Kidney glomerular epithelial cell (primary cell): ENCODE measurements at places on chromosomes 6 and 20.

DNA sequence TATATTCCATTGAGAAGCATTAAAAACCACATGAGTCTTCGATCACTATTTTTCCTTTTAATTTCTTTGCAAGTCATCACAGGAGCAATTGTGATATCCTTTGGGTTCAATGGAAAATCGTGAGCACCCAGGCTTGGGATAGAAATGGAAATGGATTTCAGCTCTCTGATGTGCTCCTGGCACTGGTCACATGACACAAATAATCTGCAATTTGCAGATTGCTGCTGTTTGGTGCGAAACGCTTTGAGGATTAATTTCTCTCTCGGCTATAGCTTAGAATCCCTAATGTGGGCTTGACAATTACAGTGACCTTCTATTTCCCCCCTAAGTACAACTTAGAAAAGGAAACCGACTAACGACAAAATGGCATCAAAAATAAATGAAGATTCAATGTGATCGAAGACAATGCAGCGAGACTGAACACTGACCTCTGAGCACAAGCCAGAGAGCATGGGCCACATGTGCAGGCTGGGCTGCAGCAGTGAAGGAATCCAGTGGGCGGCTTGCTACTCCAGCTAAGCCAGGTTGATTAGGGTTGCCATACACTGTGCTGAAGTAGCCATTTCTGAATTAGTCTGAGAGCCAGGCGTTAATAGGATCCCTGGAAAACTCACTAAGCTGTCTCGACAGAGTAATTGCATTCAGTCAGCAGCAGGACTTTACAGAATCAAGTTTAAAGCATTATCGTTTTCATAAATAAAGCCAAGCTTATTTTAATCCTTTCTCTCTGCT is 301.8 kb upstream of the AGPAT4 start:
- no peak for DNase-seq

DNA sequence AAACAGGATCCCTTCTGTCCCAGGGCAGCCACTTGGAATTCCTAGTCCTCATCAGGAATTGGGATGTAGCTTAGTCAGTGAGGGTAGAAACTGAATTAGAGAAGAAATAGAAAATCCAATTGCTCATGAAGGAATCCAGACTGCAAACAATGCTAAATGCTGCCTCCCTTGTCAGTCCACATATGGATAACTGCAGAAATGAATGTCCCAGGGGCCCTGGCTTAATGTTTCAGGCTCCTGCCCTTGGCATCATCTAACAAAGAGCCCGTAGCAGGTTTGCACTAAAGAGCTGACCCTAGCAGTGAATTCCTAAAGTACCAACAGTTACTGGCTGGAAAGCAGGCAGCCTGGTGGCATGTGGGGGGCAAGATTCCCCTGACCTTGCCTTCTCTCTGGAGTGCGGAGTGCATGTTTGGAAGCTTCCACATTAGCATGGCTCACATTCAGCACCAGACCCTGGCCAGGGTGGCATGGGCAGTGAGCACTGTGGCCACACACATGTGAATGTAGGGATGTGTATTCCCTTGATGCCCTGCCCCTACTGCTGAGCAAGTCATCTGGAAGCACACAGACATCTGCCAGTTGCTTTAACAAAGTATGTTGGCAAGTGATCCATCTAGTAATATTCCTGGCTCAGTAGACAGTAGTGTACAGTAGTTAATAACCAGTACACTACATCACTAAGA is 394.5 kb downstream of the CDC5L start:
- DNase-seq: no peak

DNA sequence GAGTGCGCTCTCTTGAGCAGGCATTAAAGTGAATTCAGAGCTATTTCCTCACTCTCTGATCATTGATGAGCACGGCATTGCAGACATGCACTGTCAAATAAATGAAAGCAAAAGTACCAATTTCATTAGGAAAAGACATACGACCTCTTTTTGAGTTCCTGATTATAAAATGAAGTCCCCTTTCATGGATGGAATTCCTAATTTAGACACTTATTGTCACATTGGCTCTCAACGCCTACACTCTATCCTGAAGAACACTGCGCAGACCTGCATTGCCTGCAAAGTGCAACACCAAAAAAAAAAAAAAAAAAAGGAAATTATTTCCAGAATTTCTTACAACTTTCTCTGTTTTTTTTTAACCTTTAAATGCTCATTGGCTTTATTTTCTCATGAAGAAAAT is 1.6 kb downstream of the ADGRB3 start:
- no peak for DNase-seq

- no peak for DNase-seq
Observed at GRCh38 chr6:152503546-152503945, 133.6 kb downstream of the SYNE1 start.

GRCh38 chr6:149259753-149260152 is 57.8 kb upstream of the TAB2 start:
- DNase-seq: no peak

DNA sequence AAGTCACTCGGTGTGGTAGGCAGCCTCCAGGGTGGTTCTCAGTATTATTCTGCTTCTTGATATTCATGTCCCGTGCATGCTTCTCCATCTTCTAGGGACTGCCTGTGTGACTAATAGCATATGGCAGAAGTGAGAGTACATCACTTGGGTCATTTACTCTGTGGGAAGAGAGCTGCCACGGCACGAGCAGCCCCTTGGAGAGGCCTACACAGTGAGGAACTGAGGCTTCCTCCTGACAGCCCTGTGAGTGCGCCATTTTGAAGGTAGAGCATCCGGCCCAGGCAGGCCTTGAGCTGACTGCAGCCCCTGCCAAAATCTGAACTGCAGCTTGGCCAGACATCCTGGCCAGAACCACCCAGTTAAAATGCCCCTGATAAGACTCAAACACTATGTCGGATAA is 17.3 kb upstream of the MCUR1 start:
- no peak for DNase-seq

DNA sequence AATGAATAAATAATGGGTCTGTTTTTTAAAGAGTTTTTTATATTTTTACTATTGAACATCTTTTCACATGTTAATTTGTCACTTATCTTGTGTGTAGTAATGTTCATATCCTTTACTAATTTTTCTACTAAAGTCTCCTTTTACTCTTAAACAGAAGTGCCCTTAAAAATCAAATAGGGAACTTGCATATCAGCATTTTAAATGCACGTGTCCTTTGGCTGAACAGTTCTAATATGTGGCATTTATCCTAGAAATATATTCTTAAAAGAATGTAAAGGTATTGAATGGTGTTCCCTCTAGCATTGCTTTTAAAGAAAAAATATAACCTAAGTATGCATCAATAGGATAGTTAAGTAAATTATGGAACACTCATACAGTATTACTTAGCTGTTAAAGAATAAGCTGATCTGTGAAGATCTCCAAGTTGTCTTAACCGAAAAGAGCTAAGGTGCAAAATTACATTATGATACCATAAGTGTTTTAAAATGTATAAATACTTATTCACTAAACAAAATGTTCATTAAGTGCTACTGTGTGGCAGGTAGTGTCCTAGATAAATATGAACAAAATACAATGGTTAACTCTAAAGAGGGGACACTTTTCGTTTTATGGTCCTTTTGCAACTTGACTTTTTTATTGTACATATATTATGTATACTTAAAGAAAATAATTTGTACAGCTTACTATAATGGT is 631 bp upstream of the PGBD1 start:
- DNase-seq: no peak

GRCh38 chr6:80959034-80959433 is 793.4 kb downstream of the TENT5A start:
- DNase-seq: no peak

- DNase-seq: no peak
Observed at GRCh38 chr6:43582911-43583310, 6.9 kb downstream of the POLH start.

DNA sequence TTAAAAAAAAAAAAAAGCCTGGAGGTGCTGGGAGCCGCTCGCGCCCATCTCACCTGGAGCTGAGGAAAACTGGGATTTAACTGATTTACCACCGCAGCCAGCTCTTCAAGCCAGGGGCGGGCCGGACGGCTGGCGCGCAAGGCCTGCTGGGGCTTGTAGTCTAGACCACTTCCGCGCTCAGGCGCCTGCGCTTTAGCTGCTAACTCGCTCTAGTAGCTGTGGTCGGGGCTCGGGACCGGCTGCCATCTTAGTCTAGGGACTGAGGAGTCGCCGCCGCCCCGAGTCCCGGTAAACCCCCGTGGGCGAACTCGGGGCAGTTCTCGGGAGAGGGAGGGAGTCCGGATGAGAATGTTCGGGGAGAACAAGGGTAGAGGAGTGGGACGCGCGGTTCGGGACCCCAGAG is at the start of gene ITCH:
TSS of gene ITCH (plus strand) at position 212 of the 403 bp plus-strand sequence. CDS start 30,539 bp downstream, outside the sequence.
- peak; percentile 93 for DNase-seq

- DNase-seq: no peak
Observed at GRCh38 chr6:37251211-37251780, 6.3 kb upstream of the TBC1D22B start.

DNA sequence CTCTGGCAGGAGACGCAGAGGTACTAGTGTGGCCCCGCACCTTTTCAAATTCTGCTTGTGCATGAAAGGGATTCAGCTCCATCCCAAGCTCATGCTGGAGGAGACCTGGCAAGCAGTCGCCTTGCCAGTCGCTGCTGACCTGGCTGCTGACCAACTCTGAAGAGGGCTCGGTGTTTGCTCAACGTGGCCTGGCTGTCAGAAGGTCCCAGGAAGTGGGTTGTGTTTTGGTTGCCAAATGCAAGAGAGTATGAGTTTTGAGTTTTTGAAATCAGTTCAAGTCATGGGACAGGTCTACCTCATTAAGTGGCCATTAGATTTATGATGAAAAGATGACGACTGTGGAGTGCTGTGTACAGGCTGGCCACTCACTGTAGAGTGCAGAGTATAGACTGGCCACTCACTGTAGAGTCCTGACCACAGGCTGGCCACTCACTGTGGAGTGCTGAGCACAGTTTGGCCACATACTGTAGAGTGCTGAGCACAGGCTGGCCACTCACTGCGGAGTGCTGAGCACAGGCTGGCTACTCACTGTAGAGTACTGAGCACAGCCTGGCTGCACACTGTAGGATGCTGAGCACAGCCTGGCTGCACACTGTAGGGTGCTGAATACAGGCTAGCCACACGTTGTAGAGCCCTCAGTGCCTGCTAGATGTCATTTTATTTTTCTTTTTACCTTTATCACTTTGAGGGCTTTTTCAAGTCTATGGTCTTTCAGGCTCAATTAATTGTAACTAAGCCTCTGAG is 193.9 kb downstream of the ZNF217 start:
- DNase-seq: no peak

DNA sequence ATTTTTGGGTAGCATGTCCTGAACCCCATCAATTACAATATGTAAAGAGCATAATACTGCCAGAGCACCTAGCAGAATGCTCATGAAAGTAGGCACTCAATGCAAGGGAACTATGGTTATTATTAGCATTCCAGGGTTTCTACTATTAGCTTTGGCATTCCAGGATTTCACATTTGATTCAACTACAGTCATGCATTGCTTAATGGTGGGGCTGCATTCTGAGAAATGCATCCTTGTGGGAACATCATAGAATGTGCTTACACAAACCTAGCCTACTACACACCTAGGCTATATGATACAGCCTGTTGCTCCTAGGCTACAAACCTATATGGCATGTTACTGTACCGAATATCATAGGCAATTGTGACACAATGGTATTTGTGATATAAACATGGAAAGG is 247.8 kb downstream of the CD83 start:
- peak; percentile 6 for DNase-seq

- no peak for DNase-seq
Observed at GRCh38 chr6:33064723-33065122, 8.7 kb downstream of the HLA-DPA1 start.

DNA sequence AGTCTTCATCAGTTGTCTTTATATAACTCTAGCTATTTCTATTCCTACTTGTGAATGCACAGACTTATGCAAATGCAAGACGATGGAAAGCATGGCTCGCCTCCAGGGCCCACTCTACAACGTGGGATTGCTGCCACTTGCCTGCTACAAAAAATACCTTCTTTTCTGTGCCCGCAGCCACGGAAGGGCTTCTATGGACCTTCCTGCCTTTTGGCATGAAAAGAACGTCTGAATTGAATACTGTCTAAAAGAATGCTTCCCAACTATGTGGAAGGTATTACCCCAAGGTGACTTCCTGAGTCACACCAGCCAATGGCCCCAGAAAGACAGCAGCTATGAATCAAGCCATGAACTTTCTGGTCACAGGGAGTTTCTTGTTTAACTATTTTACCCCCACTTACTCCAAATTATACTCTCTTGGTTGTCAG is 261.2 kb downstream of the HIVEP2 start:
- DNase-seq: no peak

- no peak for DNase-seq
Observed at GRCh38 chr20:39849171-39849570, 839.9 kb downstream of the MAFB start.

- no peak for DNase-seq
Observed at GRCh38 chr6:24477070-24477469, 12.3 kb downstream of the GPLD1 start.

- DNase-seq: no peak
Observed at GRCh38 chr6:149033454-149033853, 284.1 kb upstream of the TAB2 start.

DNA sequence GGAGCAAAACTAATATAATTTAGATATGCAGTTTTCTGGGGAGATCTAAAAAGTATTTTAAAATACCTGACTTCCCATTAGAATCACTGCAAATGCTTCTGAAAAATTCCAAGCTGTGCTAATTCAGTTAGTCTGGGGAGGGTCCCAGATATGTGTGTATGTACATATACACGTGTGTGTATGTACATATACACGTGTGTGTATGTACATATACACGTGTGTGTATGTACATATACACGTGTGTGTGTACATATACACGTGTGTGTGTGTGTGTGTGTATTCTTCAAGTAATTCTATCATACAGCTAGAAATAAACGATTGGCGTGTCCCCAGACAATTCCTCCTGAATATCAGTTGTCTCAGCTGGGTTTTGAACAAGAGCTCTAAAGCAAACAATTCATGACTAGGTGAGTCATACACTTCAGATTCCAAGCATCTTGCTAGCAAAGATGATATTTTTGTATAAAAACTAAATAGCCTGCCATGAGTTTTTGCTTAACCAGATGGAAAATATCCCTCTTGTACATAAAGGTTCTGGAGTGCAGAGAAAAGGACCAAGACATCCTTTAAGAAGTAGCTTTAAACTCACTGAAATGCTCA is 58.2 kb downstream of the SPACA1 start:
- no peak for DNase-seq

DNA sequence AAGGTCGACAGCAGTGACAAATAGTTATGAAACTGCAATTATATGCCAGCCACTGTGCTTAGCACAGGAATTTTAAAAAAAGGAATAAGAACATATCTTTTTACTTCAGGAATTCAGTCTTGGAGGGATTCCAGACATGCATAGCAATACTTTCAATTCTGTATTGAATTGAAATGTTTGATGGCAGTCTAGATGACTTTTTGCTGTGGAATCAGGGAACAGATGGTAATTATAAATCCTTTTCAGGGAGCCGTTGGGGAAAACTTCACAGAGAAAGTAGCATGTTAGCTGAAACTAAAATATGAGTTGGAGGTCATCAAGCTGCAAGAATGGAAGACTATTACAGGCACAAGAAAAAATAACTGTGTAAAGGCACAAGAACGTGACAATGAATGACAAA is 74.8 kb downstream of the IMPG1 start:
- DNase-seq: no peak
